MM.1S (cell line): ENCODE measurements at places on chromosomes 4 and X.

GRCh38 chrX:135410861-135411627, 10.7 kb upstream of the SMIM10L2A start:
- DNase-seq, result no peak

DNA sequence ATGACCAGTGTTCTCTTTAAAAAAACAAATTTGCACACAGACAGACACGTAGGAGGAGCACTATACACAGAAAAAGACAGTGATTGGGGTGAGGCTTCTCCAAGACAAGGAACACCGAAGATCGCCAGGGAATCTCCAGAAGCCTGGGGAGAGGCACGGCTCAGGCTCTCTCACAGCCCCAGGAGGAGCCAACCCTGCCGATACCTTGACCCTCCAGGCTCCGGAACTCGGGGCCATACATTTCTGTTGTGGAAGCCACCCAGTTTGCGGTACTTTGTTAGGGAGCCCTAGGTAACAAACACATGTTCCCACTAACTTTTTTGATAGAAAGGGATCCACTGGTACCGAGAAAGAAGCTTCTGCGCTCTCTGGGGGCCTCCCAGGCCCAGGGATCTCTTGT, 55.8 kb downstream of the DCTD start:
- DNase-seq, result no peak

GRCh38 chrX:136029766-136030165, 44.5 kb downstream of the SLC9A6 start:
- no peak for DNase-seq

GRCh38 chrX:29477878-29478277, 737.5 kb upstream of the MAGEB2 start:
- DNase-seq, result peak; percentile 15

DNA sequence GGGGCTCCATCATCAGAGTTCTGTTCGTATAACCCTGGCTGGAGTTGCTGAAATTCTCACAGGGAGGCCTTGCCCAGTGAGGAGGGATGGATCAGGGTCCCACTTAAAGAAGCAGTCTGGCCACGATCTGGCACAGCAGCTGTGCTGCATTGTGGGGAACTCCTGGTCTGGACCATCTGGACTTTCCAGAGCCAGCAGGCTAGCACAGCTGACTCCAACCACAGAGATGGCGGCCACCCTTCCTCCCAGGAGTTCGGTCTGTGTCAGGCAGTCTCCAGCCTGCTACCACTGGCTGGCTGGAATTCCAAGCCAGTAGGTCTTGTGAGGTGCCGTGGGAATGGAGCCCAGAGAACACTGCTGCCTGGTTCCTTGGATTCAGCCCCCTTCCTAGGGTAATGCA, 62.0 kb downstream of the SLAIN2 start:
- no peak for DNase-seq

- DNase-seq, result peak; percentile 86
Observed at GRCh38 chr4:14726877-14727361, 275.4 kb upstream of the CPEB2 start.

GRCh38 chr4:38869511-38869910, 1.9 kb downstream of the FAM114A1 start:
- no peak for DNase-seq

- DNase-seq, result no peak
Observed at GRCh38 chrX:53085661-53086229, 3.6 kb downstream of the TSPYL2 start.

DNA sequence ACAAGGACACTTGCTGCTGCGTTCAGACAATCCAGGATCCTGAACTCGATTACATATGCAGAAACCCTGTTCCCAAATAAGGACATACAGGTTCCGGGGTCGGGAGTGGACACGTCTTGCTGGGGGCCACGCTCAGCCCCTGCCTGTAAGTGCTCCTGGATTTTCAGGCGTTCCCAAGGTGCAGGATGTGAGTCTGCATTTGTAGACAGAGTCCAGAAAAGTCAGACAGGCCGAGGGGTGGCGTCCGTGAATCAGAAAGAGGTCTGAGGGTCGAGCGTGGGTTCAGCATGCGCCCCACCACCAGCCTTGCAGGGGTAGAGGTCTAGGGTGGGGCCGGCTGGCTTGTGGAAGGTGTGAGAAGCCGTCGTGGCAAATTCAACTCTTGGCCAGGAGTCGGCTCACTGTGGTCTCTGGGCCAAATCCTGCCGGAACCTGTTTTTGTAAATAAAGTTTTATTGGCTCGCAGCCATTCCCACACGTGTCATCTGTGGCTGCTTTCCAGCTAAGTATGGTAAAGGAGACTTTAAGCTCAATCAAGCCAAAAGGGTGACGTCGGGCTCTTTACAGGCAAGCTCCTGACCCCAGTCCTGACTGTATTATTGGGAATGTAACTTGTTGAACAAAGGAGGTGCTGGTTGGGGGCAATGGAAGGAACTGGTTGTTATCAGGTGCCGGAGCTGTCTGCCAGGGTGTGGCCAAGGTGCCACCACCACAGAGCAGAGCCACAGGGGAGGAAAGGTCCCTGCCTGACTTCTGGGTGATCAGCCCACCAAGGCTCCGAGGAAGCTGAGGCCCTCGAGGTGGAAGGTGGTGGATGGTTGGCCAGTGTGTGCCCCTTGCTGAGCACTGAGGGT, 7.4 kb downstream of the DOK7 start:
- DNase-seq, result no peak

GRCh38 chrX:11437642-11438379, 144.6 kb downstream of the AMELX start:
- DNase-seq, result peak; percentile 46

GRCh38 chr4:47032405-47033106, 1.2 kb downstream of the GABRB1 start:
- peak; percentile 72 for DNase-seq

GRCh38 chrX:128891554-128891953, 631.7 kb downstream of the SMARCA1 start:
- DNase-seq, result no peak

DNA sequence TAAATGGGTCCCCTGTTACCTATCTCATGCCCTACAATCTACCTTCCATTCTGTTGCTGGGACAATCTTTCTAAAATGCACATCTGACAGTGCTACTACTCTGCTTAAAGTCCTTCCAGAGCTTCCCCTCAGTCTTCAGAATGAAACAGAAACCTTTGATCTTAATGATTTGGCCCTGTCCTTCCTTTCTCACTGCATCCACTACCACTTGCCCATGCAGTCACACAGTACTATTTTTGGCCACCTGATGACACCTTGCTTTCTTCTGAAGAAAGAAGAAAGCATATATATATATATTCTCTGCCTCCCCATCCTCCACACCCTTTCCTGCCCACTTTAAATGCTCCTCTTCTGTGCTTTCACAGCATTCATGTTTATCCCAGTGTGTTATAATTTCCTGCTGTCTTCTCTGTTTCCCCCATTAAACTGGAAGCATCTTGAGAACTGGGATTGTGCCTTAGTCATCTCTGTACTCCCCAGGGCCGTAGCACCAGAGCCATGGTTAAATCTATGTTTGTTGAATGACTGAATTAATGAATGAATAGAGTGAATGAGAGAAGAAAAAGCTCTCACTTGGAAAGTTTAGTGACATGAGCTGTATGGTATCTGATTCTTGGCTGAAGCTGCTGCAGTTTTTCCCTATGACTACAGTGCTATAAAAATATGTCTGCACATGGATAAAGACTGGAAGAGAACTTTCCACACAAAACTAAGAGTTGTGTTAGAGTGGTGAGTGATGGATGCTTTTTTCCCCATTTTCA, 56.2 kb downstream of the RTL9 start:
- peak; percentile 83 for DNase-seq
